Activated naive CD8-positive, alpha-beta T cell treated with anti-CD3 and anti-CD28 coated beads, Interleukin-2, amount 10 ng/mL, durations not matched to agents 7 days and 5 days (primary cell): ENCODE measurements at places on chromosomes 12 and 14. TPM values are rescaled to one million over a fixed set of nuclear protein-coding genes. Genes with fewer than 3 reads are reported as not detected.

- H3K4me1 ChIP-seq = peaks cover 10% of the 10 kb centered on the region
- DNase-seq = no peak
- H3K27ac ChIP-seq = no peak overlapping the region
- H3K36me3 ChIP-seq = peaks cover 35% of the 10 kb centered on the region
- no peaks in the 10 kb centered on the region for H3K27me3 ChIP-seq
These were observed 71.2 kb downstream of the BORCS5 start for GRCh38 chr12:12428047-12428446.

DNA sequence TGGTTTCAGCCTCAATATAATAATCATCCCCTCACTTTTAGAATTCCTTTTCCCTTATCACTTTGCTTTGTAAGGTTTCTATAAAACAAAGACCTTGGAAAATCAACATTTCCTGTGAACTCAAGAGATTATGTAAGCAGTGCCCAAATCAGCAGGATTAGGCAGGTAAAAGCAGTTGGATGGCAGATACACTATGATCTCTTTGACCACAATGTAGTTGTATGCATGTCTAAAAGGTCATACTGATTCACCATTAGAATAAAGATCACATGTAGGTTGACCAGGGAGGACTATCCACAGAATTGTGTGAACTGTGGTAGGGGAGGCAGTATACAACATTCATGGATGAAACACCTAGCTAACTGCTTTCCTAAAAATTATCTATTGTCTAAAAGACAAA is 57.5 kb downstream of the DENND5B start:
- DNase-seq = no peak
- no peaks in the 10 kb centered on the region for H3K4me1 ChIP-seq
- peaks cover 5% of the 10 kb centered on the region for H3K27me3 ChIP-seq
- no peak overlapping the region for H3K27ac ChIP-seq
- H3K4me3 ChIP-seq = no peak overlapping the region
- H3K36me3 ChIP-seq = no peaks in the 10 kb centered on the region

GRCh38 chr14:34633742-34634141 is 3.8 kb upstream of the SNX6 start:
- no peak for DNase-seq
- peaks cover 3% of the 10 kb centered on the region for H3K36me3 ChIP-seq
- peaks cover 9% of the 10 kb centered on the region for H3K27me3 ChIP-seq
- no peak overlapping the region for H3K4me3 ChIP-seq
- no peak overlapping the region for H3K27ac ChIP-seq

DNA sequence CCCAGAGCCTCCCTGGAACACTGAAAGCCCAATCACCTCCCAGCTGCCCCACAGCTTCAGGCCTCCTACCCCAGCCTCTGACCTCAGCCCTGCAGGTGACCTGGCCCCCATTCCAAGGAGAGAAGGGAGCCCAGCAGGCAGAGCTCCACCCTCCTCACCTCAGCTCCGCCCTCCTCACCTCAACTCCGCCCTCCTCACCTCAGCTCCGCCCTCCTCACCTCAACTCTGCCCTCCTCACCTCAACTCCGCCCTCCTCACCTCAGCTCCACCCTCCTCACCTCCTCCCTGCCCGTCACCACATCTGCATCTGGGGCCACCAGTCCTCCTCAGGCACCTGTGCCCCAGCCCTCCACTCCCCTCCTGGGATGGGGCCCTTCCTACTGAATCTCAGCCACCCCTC is 112.2 kb upstream of the SFSWAP start:
- no peak overlapping the region for H3K27ac ChIP-seq
- no peak for DNase-seq
- no peak overlapping the region for H3K4me3 ChIP-seq
- no peaks in the 10 kb centered on the region for H3K27me3 ChIP-seq
- peaks cover 7% of the 10 kb centered on the region for H3K4me1 ChIP-seq
- H3K36me3 ChIP-seq = peaks cover 1% of the 10 kb centered on the region

DNA sequence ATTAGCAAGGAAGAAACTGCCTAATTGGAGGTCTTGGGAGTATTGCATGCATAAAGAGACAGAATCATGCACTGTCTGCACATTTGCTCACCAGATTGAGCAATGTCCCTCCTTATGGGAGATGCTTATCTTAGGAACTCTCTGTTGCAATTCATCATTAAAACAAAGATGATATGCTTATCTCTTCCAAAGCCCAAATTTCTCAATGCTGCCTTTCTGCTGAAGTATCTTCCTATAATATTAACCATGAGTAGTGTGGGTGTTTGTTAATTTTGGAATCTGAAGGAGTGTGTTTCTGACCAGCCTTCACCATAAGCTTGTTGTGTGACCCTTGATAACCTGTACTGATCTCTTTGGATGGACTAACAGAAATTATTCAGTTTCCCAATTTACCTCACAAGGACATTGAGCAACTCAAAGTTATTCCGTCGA is 1257.6 kb upstream of the FLRT2 start:
- no peak overlapping the region for H3K27ac ChIP-seq
- no peak overlapping the region for H3K4me3 ChIP-seq
- DNase-seq = no peak
- no peaks in the 10 kb centered on the region for H3K36me3 ChIP-seq
- no peaks in the 10 kb centered on the region for H3K4me1 ChIP-seq
- no peaks in the 10 kb centered on the region for H3K27me3 ChIP-seq

DNA sequence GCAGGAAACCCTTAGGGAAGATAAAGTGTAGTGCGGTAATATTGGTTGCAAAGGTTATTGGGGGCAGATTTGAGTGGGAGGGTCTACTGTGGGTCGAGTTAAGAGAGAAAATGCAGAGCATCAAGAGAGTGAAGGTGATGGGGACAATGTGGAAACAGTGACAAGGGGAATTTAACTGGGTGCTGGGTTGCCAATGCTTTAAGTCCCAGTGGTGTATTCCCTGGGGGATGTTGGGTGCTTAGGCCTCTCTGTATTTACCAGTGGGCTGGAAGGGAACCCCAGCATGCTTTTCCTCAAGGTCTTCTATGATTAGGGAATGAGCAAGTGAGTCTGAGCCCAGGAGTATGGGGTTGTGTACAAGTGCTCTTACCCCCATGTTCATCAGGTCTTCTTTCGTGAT is 10.6 kb downstream of the BCAT1 start:
- H3K4me3 ChIP-seq = no peak overlapping the region
- DNase-seq = no peak
- H3K4me1 ChIP-seq = peaks cover 2% of the 10 kb centered on the region
- H3K27ac ChIP-seq = no peak overlapping the region

DNA sequence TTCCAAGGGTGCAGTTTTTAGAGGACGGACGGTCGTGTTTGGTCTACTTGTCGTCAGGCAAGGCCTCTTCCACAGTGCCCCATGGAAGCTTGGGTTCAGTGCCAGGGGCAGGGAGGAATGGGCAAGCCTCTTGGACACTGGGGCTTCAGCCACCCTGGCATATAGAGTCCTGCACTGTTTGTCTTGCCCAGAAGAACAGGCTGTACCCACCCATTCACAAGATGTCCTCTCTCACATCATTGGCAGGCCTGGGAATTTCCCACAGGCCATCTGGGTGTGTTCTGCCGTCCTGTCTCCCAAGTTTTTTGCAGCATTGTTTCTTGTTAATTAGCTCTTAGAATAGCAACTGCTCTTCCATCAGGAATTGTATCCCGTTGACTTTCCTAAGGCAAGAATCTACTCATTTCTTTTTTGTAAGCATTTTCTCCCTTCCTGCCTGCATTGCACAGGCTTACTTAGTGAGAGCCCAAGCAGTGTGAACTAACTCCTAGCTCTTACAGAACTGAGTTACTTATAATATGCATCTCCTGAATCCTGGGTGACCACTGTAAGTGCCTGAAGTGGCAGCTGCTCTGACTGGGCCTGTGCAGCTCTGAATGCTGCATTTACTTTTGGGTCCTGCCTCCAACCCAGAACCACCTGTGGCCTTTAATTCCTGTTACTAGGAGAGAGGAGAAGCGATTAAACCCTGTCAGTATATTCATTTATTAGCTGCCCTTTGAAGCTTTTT is 149.4 kb upstream of the HIF1A start:
- H3K27ac ChIP-seq = peak overlapping the region; percentile 63
- H3K36me3 ChIP-seq = peaks cover 62% of the 10 kb centered on the region

DNA sequence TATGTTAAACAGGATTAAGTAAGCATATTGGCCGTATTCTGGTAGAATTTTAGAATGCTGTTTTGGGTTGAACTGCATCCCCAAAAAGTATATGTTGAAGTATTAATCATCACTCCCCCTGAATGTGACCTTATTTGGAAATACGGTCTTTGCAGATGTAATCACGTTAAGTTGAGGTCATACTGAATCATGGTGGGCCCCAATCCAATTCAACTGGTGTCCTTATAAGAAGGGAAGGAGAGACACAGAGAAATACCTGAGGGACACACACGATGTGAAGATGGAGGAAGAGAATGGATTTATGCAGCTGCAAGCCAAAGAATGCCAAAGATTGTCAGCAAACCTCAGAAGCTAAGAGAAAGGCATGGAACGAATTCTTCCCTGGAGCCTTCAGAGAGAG is 268.6 kb downstream of the ITPR2 start:
- H3K4me3 ChIP-seq = no peak overlapping the region
- no peak for DNase-seq
- peaks cover 13% of the 10 kb centered on the region for H3K36me3 ChIP-seq
- H3K27me3 ChIP-seq = no peaks in the 10 kb centered on the region
- no peak overlapping the region for H3K27ac ChIP-seq

DNA sequence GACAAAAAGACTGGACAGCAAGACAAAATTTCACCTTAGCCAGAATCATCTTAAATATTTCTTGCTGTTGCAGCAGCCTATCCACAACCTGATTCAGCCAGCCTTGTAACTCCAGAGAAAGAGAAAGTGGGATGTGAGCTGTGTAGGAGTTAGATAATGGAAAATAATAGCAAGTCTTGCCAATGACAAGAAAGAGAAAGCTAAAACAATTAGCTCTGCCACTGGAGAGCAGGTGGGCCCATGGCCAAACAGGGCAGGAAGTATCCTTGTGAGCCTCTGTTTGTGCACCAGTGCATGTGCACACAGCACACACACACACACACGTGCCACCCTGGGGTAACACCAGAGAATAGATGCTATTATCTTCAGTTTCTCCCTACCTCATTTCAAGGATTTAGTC is 106.0 kb upstream of the CCDC196 start:
- H3K27me3 ChIP-seq = no peaks in the 10 kb centered on the region
- H3K36me3 ChIP-seq = no peaks in the 10 kb centered on the region
- H3K4me3 ChIP-seq = no peak overlapping the region
- DNase-seq = no peak
- no peaks in the 10 kb centered on the region for H3K4me1 ChIP-seq
- no peak overlapping the region for H3K27ac ChIP-seq

DNA sequence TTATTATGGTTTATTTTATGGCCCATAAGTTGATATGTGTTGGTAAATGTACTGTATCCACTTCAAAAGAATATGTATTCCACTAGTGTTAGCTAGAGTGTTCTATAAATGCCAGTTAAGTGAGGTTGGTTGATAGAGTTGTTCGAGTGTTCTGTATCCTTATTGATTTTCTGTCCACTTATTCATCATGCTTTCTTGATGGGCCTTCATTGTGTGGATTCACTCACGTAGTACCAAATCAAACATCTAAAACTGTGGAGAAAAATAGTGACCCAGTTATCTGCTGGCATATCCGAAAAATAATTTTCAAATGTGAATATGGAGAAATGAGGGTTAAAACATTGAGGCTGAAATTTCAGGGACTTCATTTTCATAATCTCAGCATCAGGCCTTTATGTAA is 230.4 kb downstream of the TRHDE start:
- no peak overlapping the region for H3K27ac ChIP-seq
- no peaks in the 10 kb centered on the region for H3K27me3 ChIP-seq
- H3K4me1 ChIP-seq = no peaks in the 10 kb centered on the region
- H3K4me3 ChIP-seq = no peak overlapping the region
- DNase-seq = no peak

DNA sequence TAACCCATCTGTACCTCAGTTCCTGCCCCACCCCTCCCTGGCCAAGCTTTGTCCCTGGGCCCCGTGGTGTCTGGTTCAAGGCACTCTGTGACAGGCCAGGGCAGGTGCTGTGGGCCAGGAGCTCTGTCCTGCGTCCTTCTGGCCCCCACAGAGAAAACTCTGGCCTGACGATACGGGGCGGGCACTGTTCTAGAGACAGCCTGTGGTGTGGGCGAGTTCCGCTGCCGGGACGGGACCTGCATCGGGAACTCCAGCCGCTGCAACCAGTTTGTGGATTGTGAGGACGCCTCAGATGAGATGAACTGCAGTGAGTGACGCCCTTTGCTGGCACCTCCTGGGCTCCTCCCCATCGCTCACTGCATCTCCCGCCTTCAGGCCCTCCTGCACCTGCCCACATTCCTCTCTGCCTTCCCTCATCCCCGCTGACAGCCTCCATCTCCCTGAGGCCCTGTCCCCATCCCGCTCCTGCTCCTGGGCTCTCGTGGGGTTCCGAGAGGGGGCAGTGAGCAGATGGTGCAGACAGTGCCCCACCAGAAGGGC is 22.8 kb upstream of the NXPH4 start:
- H3K36me3 ChIP-seq = no peaks in the 10 kb centered on the region
- DNase-seq = no peak
- H3K27me3 ChIP-seq = no peaks in the 10 kb centered on the region

DNA sequence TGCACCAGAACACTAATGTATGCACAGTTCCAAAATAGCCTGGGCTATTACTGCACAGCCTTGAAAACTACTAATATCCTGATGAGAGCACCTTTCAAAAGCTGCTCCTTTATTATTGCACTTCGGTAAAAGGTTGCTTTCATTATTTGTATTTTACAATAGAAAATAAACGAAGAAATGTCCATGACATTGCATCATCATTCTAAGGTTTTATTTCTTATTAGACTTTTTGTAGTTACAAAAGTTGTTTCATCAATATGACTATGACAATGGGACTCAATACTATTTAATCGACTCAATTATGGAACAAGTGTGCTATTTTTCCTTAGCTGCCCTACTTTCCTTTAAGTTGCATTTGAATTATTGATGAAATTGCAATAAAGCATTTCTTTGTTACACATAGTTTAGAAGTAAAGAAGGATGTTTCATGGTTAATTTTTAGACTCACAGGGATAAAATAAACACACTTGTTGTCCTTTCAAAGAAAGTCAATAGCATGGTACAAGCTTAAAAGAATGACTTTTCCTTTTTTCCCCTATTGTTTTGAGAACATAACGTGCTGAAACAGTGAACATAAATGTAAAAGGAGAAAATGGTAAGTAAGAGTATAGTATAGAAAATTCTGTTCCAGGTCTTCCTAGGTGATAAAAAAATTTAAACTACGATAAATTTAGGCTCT is 407.6 kb downstream of the BCAT1 start:
- H3K36me3 ChIP-seq = no peaks in the 10 kb centered on the region
- DNase-seq = no peak
- no peaks in the 10 kb centered on the region for H3K4me1 ChIP-seq
- peaks cover under 1% of the 10 kb centered on the region for H3K27me3 ChIP-seq
- H3K4me3 ChIP-seq = no peak overlapping the region
- no peak overlapping the region for H3K27ac ChIP-seq

GRCh38 chr14:68264260-68264569 is 444.6 kb downstream of the RAD51B start:
- no peak for DNase-seq
- H3K27me3 ChIP-seq = no peaks in the 10 kb centered on the region
- peaks cover 4% of the 10 kb centered on the region for H3K36me3 ChIP-seq
- no peak overlapping the region for H3K4me3 ChIP-seq
- no peak overlapping the region for H3K27ac ChIP-seq
- peaks cover 37% of the 10 kb centered on the region for H3K4me1 ChIP-seq

- no peaks in the 10 kb centered on the region for H3K27me3 ChIP-seq
- H3K4me1 ChIP-seq = peaks cover 35% of the 10 kb centered on the region
- H3K27ac ChIP-seq = no peak overlapping the region
- H3K36me3 ChIP-seq = peaks cover 26% of the 10 kb centered on the region
- DNase-seq = no peak
- peak overlapping the region; percentile 98 for H3K4me3 ChIP-seq
These were observed 1.4 kb downstream of the ZFYVE1 start for GRCh38 chr14:73025544-73025943.

ACVRL1 gene
- not detected for total RNA-seq

ACSM4 gene
- not detected for total RNA-seq

EML1 gene
- total RNA-seq = not detected

FGD4 gene
- total RNA-seq = 0.91 TPM

EFCAB11 gene
- total RNA-seq = 9.2 TPM

C14orf180 gene
- total RNA-seq = not detected

CCDC196 gene
- not detected for total RNA-seq

YLPM1 gene
- 74.4 TPM for total RNA-seq

RBP5 gene
- 1.3 TPM for total RNA-seq
